ENCODE measurements at places on chromosomes 7 and 10.

GRCh38 chr7:123845823-123846216 is 851 bp downstream of the HYAL4 start:
- no peak for DNase-seq

DNA sequence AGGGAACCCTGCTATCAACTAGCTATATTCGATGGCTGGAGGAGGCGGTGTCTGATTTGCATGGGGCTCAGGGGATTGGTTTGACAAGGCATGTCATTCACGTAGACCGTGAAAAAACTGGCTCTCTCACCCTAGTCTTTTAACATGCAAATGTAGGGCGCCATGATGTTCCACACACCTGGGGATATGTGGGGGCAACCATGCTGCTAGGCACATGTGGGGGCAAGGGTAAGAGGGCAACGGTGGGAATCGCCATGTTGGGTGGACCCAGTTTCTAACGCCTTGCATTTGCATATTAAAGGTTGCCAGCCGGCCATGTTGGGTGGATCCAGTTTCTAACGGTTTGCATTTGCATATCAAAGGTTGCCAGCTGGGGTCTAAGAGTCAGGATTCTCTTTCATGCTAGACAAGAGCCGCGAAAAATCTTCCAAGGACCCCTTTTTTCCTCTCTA is 419.2 kb upstream of the NFE2L3 start:
- no peak for DNase-seq

DNA sequence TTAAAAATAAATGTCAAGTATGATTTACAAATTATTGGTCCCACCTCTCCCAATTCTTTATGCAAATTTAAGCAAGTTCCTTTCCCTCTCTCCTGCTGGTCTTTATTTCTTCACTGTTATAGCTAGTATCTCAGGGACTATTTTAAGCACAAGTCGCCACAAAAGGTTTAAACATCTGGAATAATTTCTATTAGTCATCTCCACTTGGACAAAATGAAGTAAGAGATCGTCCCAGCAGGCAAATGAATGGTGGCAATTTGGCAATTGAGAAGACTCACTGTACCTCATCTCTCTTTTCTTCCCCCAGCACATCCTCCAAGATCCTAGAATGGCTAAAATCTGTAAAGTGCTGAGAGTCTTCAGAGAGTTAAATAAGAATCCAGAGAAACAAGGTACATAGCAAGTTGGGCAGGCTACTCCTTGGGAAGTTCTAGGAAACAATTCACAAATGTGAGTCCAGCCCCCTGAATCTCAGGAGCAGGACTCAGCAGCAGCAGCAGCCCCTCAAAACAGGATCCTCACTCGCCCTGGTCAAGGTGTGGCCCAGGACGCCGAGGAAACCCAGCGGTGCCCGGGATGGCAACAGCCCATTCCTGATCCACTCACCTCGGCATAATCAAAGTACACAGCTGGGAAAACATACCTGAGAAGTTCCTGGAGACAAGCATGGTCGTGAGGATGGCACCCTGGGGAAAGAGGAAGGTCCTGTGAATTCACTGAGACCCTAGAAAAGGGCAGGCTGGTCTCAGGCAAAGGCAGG is 30.3 kb upstream of the NDST2 start:
- DNase-seq: no peak

DNA sequence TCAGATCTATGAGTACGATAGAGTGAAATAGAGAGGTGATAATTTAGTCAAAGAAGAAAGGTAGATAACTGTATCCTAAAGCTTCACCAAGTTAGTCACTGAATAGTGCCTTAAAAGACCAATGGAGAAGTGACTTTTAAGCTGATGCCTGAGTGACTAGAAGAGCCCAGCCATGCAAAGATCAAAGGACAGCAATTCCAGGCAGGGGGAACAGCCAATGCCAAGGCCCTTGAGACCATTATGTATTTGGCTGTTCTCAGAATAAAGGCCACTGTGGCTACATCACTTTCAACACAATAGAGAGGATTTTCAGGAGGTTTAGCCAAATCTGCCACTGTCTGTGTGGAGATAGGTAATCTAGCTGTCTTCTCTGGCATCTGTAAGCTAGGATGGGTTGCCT is 17.8 kb downstream of the HDAC9 start:
- no peak for DNase-seq

- no peak for DNase-seq
These were observed 51.5 kb downstream of the RBM17 start for GRCh38 chr10:6140141-6140841.

DNA sequence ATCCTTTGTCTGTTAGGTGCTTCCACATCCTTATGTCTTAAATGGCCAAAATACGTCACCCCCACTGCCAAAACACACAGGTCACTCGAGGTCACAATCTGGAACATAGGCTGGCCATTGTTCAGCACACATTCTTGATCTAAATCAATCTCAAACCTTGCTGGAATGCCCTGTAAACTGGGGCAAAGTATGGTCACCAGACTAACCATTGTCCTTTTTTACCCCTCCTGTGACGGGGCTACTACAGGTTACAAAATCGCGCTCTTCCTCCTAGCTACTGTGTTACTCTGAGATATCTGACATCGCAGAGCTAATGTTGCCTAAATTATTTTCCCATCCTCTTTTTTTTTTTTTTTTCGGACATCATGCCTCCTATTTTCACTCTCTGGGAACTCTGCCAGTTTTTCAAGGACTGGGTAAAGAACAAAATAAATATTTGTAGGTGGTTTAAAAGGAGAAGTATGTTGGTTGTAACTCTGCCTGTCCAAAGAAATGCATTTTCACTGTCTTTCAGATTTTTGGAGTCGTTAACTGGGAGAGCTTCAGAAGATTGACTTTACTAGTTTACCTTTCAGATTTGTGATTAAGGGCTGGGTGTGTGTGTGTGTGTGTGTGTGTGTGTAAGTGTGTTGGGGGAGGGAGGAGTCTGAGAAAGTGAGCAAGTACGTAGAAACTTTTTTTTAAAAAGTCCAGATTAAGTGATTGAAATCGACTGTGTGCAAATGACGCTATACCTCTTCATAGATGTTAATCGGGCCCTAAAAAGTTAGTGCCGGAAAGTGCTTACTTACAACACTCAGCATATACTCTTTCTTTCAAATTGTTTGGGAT is 942 bp upstream of the KIAA1217 start:
- no peak for DNase-seq

DNA sequence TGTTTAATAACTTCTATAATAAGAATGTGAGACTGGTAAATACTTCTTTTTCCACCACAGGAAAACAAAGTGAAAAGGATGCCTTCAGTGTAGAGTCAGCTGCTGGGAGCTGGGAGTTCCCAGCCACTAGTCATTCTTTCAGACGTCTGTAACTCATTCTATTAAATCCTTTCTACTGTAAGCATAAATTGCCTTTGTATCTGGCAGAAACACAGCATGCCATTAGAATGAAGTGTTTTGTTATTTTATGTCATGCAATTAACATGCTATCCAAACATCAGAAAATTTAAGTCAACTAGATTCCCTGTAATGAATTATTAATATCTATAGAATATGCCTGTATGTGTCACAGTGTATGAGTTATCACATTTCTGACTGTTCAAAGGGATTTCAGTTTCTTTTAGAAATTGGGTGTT is 14.3 kb downstream of the BPGM start:
- no peak for DNase-seq

DNA sequence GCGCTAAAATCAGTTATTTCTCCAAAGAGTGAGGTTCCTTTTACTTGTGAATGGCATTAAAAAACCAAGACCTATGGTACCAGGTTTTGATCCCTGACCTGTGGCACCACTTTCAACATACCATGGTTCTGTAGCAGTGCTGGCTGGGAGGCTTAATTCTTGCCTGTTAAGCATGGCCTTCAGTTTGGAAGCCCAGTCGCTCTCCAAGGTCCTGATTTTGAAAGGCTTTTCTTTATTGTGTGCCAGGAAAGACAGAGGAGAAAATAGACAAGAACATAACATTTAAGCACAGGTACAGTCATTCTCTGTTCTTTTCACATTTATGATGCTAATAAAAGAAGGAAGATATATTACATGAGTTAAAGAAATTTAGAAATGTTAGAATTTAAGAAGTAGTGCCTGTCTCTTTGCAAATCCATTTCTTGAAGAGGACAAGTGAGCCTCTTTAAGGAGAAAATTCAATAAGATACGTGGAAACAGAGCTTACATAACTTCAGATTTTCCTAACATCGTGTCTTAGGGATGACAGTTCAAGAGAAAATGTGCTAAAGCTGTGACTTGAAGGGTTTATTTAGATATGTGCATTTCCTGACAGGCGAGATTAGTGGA is 357.6 kb downstream of the DPP6 start:
- no peak for DNase-seq

GRCh38 chr10:71814922-71815411 is 36.1 kb downstream of the PSAP start:
- DNase-seq: no peak

- no peak for DNase-seq
These were observed 448.1 kb downstream of the KCNMA1 start for GRCh38 chr10:77189520-77189919.

DNA sequence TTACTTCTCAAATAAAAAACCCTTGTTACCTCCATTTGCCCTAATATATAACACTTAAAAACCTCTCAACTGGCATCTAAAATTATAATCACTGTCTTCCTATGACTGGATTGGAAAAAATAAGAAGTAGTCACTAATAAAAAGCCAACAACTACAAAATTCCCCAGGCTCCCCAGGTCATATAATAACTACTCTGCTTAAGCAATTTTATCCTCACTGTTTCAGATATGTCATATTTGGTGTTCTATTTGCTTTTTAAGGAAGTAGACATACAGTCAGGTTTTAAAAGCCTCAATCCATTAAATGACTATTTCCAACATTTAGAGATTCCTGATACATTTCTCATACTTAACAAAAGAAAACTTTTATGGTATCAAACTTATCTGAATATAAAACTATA is 2.4 kb downstream of the H2AZ2 start:
- DNase-seq: no peak

GRCh38 chr7:30557245-30557644 is 37.4 kb upstream of the GARS1 start:
- DNase-seq: no peak

DNA sequence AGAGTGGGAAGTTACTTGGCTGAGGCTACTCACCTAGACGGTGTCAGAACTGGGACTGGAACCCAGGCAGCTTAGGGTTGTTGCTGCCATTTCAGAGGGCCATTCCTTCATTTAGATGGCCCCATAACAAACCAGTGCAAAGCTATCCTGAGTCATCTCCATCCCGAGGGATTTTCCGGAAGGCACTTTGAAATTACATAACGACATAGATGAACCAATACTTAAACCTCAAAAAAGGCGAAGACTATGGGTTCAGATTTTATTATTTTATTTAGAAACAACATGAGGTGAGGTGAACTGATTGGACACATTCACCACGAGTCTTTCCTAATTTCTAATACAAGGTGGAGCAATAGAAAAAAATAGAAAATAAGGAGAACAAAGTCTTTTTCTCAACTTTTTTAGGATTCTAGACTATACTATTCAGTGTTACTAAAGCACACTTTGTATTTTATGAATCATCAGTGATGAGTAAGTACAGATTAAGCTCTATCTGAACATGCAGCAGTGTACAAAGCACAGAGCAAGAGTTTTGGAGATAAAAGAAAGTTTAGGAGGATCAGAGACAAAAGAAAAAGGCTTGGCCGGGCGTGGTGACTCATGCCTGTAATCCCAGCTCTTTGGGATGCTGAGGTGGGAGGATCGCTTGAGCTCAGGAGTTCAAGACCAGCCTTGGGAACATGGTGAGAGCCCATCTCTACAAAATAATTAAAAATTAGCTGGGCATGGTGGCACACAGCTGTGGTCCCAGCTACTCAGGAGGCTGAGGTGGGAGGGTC is 79.5 kb upstream of the SVIL start:
- no peak for DNase-seq

- DNase-seq: no peak
These were observed 54.9 kb downstream of the HK1 start for GRCh38 chr10:69333205-69333604.

DNA sequence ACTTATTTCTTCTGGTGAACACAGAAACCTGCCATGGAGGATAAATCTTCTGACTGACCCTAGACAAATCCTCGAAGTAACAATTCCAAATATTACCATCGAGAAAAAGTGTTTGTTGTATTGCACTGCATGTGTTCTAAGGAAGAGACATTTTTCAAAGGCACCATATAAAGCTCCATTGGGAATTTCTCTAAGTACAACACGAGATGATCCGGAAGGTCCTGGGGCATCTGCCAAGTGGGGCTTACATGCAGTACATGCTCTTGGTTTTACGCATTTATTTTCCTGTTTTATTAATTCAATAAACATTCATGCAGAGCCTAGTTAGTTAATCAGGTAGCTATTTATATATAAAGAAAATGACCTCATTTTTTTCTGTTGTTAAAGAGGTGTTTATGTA is 692.0 kb upstream of the IGFBP3 start:
- no peak for DNase-seq

DNA sequence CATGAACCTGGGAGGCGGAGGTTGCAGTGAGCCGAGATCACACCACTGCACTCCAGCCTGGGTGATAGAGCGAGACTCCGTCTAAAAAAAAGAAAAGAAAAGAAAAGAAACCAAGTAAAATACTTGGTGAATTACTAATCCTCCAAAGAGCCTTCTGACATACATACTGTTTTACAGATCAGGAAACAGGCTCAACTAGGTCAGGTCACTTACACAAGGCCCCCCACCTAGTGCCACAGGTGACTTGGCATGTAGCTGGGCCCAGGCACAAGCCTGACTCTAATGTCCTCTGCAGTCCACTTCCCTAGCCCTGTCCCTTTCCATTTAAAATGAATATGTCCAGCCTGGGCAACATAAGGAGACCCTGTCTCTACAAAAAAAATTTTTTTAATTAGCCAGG is 157.0 kb downstream of the TPST1 start:
- DNase-seq: no peak

GRCh38 chr10:124715439-124715838 is 28.7 kb downstream of the FAM53B start:
- no peak for DNase-seq

DNA sequence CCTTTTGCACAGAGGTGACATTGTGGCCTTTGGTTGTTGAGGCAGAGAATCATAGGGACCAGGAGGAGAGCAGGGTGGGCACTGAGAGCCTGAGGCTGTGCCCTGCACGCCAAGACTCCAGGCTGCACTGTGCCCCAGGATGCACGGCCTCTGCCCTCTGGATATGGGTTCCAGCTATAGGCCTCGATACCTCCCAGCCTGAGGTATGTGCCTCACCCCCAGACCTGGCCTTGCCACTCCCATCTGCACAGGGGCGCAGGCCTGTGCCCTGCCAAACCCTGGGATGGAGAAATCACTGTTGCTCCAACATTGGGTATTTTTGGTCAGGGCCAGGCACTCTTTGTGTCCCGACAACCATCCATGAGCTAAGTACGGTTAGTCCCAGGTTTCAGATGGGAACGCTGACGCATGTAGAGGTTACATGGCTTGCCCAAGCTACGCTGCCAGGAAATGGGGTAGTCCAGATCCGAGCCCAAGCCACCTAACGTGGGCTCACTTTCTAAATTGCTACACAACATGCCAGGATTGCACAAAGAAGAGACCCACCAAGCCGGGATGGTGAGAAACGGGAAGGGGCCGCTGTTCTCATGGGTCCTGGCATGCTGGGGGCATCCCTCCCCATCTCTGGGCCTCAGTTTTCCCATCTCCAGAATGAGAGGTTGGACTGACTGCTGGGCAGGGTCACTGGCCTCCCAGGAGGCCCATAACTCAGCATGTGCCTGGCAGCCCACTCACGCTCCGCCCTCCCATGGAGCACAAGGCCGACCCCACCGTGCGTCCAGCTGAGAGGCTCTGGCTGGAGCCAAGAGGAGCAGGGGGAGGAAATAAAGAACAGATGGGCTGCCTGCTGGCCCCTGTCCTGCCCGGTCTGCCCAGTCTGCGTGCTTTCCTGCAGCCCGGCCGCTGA is 44.2 kb downstream of the ZCCHC24 start:
- DNase-seq: no peak

- no peak for DNase-seq
These were observed 270.5 kb upstream of the MKLN1 start for GRCh38 chr7:131057015-131057793.

All from stimulated activated CD4-positive, alpha-beta T cell treated with anti-CD3 and anti-CD28 coated beads, TNF-alpha, amount 100 ng/mL, for 24 hours (primary cell).